ENCODE measurements at places on chromosomes 6 and 20. TPM values are rescaled to one million over a fixed set of nuclear protein-coding genes. Genes with fewer than 3 reads are reported as not detected.

- DNase-seq: no peak
Observed at GRCh38 chr6:144294016-144294415, 8.9 kb downstream of the UTRN start.

DNA sequence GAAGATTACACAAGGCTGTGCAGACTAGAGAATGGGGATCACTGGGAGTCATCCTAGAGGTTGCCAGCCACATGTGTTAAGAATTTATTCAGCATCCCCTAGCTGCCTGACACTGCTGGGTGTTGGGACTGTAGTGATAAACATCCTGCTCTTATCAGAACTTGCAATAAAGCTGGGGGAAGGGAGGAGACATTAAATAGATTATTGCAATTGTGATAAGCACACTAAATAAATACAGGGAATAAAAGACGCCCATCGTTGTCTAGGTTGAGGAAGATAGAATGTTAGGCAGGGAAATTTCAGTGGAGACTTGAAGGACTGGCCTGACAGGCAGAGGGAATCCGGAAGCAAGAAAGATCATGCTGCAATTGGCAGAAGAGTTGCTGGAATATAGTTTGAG, 33.2 kb upstream of the TRAM2 start:
- DNase-seq: no peak

DNA sequence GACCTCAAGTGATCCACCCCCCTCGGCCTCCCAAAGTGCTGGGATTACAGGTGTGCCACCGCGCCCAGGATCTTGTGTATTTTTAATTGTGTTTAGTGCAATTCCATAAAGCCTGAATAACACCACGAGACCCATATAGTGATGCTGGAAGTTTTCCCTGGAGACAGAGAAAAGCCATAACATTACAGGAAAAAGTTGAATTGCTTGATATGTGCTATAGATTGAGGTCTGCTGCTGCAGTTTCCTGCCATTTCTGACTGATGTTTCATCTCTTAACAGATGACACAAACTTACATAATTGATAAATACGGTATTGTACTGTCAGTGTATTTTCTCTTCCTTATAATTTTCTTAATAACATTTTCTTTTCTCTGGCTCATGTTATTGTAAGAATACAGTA, 7.3 kb upstream of the UBD start:
- DNase-seq: no peak

- DNase-seq: no peak
Observed at GRCh38 chr6:34324738-34325444, 67.6 kb downstream of the NUDT3 start.

DNA sequence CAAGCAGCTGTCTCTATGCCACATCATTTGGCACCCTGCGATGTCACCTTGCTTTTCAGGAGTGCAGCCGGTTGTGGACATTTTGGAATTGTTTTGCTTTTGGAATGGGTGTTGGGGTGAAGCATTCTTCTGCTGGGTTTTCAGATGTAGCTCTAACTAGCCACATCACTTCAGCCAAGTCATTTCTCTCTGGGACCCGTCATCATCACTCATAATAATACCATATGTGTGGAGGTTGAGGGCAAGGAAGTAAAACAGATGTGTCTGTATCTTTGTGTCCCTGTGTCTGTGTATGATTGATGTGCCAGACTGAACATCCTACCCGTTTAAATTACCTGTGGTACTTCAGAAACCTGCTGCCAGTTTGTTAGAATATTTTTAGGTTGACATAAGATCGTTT, 49.5 kb upstream of the TULP4 start:
- DNase-seq: no peak

GRCh38 chr6:119929121-119929520, 579.6 kb upstream of the MAN1A1 start:
- DNase-seq: no peak

- DNase-seq: no peak
Observed at GRCh38 chr6:99250476-99250875, 99.0 kb downstream of the FAXC start.

Gene SLC22A3
- 37.7 TPM for total RNA-seq

GRCh38 chr6:165819394-165819793, 156.4 kb upstream of the PDE10A start:
- no peak for DNase-seq

Gene SLC13A3
- 2.0 TPM for total RNA-seq

Gene LRRC73
- 1.6 TPM for total RNA-seq

GRCh38 chr20:64223526-64224067, 32.0 kb upstream of the PCMTD2 start:
- DNase-seq: no peak

Gene CBLN4
- 1.2 TPM for total RNA-seq

- DNase-seq: no peak
Observed at GRCh38 chr6:42293386-42293977, 75.8 kb upstream of the MRPS10 start.

GRCh38 chr6:136539967-136540652, 10.1 kb downstream of the MAP7 start:
- DNase-seq: no peak

DNA sequence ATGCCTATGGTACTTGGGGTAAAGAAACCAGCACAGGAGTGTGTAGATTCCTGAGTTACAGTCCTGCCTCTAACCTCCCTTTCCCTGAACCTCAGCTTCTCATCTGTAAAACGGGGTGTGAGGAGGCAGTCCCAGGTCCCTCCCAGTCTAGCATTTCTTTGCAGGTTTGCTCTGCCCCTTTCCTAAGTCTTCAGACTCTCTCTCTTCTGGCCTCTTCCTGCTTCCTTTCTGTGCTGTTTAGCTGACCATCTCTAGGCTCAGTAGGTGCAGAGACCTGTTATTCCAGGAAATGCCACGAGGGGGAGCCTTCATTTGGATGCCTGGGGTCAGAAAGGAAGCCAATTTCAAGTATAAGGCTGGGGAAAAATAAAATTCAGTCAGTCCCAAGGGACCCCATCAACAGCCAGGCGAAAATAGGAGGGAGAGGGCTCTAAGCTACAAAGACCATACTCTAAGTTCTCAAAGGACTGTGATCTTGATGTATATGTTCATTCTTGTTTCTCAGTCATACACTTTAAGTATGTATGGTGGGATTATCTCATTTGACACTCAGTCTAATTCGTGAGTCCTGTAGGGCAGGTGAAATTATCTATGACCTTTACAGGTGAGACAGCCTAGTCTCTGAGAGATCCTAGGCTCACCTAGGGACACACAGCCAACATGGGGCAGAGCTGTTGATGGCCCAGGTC, 89.1 kb downstream of the NCR2 start:
- peak; percentile 71 for DNase-seq

- no peak for DNase-seq
Observed at GRCh38 chr6:27441001-27441400, 31.9 kb downstream of the ZNF184 start.

DNA sequence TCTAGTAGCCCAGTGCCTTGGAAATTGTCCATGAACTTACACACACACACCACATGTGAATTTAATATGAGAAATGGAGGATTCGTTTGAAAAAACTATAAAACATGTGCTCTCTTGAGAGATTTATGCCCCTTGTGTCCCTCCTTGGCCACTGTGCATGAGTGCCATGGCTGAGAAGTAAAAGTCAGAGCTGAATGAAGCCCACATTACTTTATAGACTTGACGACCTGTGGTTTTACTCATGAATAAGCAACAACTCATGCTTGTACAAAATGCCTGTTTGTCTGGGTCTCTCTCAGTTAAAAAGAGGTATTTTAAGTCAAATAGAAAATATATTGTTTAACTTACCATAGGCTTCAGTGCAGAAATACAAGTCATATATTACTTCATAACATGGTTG, 102.7 kb downstream of the KCNQ5 start:
- no peak for DNase-seq

GRCh38 chr6:130019326-130020072, 1.1 kb downstream of the L3MBTL3 start:
- peak; percentile 48 for DNase-seq

Gene TMEM217
- total RNA-seq: 1.1 TPM

GRCh38 chr20:24507182-24507853, 37.9 kb downstream of the SYNDIG1 start:
- DNase-seq: no peak

Gene PPIL6
- total RNA-seq: 10.6 TPM

- DNase-seq: no peak
Observed at GRCh38 chr6:146950351-146950835, 253.8 kb upstream of the STXBP5 start.

GRCh38 chr6:30683980-30684338, 2.5 kb downstream of the PPP1R18 start:
- no peak for DNase-seq

Gene AMD1
- total RNA-seq: 65.8 TPM

- peak; percentile 46 for DNase-seq
Observed at GRCh38 chr6:139846538-139847456, 472.3 kb upstream of the CITED2 start.

GRCh38 chr20:51116765-51117686, 94.1 kb upstream of the KCNG1 start:
- no peak for DNase-seq

GRCh38 chr6:69907981-69908498, 41.7 kb downstream of the COL19A1 start:
- no peak for DNase-seq

GRCh38 chr6:159390381-159390780, 221.2 kb downstream of the FNDC1 start:
- DNase-seq: no peak

Gene CTAGE9
- not detected for total RNA-seq

DNA sequence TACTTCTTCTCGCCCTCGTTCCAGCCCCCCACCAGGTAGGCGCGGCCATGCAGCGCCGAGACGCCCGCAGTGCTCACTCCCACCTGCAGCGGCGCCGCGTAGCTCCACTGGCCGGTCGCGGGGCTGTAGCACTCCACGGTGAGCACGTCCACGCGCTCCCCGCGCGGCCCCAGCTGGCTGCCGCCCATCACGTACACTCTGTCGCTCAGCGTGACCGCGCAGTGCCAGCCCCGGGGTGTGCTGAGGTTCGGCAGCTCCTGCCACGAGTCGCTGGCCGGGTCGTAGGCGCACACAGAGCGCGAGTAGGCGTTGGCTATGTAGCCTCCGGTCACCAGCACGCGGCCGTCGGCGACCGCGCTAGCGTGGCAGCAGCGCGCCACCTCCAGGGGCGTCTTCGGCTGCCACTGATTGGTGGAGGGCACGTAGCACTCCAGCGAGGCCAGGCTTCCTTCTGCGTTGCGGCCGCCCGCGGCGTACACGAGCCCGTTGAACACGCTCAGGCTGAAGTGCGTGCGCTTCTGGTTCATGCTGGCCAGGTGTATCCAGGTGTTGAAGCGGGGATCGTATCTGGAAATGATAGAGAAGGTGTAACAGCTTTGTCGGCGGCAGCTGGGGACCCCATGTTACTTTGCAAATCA, 13.7 kb downstream of the KLHL31 start:
- peak; percentile 88 for DNase-seq

Gene TMEM74B
- total RNA-seq: 15.8 TPM

Gene LIN28B
- total RNA-seq: not detected

Measured in lower lobe of right lung (tissue), 2 donors.